ENCODE measurements at places on chromosomes 2 and 18.

DNA sequence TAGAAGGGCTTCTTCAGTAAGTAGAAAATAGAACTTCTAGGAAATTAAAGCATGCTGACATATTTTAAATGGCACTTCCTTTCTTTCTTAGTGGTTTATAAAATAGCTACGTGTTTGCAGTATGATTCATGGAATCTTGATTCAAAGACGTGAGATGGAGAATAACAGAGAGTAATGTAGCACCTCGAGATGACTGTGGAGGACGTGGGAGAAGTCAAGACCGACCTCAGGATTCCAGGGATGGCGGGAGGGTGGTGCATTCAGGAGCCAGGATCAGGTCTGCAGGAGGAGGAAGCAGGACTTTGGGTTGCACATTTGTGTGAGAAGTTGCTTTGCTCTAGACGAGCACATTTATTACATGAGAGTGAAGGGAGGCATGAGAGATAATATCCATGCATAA is 56.0 kb downstream of the DCDC2C start:
- DNase-seq, result no peak

- no peak for DNase-seq
These were observed 105.3 kb downstream of the GLI2 start for GRCh38 chr2:120840795-120841487.

GRCh38 chr2:240424341-240425235 is 10.9 kb upstream of the GPC1 start:
- DNase-seq, result no peak

DNA sequence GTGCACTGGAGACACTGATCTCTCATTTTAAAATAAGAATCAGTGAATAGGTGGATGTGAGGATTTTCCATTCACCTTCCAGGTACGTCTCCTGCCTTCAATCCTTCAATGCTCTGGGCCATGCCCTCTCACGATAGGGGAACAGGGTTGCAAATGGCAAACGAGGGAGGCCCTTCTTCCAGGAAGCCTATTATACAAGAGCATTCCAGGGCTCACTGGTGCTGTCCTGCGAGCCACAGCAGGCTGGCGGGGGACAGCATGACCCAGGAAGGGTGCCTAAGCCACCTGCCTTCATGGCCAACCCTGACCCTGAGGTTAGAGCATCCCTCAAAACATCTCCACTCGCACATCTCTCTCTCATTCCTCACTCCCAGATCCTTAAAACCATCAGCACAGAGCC is 20.6 kb upstream of the ID2 start:
- DNase-seq, result no peak

DNA sequence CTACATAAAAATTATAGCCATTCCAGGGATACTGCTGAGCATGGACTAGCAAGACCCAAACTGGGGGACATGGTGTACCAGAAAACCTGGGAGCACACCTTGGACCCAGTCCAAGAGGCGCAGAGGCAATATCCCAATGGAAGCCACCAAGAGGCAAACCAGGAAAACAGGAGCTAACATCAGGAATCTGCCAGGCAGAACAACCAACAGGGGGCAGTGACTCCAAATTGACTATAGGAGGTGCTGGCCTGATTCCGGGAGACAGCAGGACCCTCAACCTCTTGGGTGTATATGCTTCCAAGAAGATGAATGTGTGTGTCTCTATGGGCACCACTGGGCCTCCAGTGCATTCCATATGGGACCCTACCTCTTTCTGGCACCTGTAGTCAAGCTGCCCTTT is 172.7 kb upstream of the ARL4C start:
- no peak for DNase-seq

- DNase-seq, result no peak
These were observed 184.8 kb downstream of the ACKR3 start for GRCh38 chr2:236754271-236754944.

DNA sequence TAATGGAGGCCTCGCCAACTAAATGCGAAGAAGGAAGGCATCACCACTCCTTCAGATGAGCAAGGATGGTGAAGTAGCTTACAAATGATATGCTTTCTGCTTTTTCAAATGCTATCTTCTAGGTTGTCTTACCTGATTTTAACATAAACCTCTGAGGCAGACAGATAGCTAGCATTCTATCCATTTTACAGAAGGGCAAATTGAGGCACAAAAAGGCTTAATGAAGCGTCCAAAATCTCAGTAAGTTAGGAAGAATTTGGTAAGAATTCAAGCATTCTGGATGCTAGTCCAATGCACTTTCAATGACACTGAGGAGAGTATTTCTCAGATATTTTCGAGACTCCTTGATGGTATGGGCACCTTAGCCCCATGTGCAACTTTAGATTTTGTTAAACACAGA is 81.8 kb downstream of the LRP2 start:
- DNase-seq, result no peak

GRCh38 chr2:14632133-14632936 is at the start of gene LRATD1:
LRATD1 (plus strand) TSS chr2:14632717; CDS start chr2:14633980, 1,263 bp downstream.
- DNase-seq, result no peak

GRCh38 chr18:61676773-61677434 is 215.9 kb downstream of the RNF152 start:
- DNase-seq, result no peak

GRCh38 chr2:235303499-235304291 is 190.1 kb upstream of the AGAP1 start:
- DNase-seq, result no peak

GRCh38 chr2:42918041-42918440 is 125.7 kb upstream of the HAAO start:
- no peak for DNase-seq

DNA sequence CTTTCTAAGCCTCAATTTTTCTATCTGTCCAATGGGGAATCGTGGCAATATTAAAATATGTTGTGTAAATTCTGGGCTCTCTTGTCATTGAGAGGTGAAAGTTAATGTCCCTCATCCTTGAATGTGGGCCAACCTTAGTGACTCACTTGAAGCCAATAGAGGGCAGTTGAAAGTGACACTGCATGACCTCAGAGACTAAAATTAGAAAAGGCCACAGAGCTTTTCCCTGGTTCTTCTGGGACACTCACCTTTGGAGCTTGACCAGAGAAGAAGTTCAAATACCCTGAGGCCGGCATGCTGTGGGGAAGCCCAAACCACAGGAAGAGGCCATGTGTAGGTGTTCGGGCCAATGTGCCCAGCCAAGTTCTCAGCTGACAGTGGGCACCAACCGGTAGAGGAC is 24.1 kb upstream of the SIX2 start:
- no peak for DNase-seq

GRCh38 chr2:53509831-53510388 is 257.7 kb upstream of the CHAC2 start:
- DNase-seq, result no peak

DNA sequence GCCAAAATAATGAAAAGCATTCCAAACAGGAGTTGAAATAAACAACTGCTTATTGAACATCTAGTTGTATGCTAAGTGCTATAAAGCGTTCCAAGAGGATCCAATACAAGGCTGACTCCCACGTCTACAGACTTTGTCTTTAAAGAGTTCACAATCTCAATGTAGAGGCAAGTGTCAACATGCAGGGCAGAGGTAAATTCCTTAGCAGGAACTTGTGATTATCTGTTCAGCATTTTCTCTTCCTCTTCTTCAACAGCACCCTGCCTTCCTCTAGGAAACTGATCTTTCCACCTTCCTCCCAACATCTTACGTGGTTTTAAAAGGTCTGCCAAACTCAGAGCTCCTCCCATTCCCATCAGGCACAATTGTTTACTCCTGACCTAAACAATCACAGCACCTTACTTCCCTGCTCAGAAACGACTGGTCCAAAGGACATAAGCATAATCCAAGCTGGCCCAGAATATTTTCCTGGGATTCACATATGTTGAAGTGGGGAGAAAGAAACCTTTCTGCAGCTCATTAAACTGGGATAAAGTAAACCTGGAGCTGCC is 83.9 kb downstream of the ITSN2 start:
- DNase-seq, result no peak

DNA sequence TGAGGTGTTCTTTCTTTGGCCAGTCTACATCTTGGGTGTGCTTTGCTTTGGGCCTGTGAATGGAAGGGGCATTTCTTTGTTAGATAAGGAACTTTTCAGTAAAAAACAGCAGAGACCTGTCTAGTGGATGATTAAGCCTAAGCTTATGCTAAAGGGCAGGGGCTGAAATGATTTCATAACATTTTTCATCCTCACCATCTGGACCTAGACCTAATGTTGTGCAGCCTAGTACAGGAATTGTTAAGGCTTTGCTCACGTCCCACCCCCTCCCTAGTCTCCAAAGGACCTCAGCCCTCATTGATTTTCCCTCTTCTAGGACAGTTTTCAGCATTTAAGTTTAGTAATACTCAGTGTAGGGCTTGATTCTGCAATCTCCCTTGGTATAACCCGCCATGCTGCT is 111.8 kb downstream of the PRKCE start:
- DNase-seq, result no peak

DNA sequence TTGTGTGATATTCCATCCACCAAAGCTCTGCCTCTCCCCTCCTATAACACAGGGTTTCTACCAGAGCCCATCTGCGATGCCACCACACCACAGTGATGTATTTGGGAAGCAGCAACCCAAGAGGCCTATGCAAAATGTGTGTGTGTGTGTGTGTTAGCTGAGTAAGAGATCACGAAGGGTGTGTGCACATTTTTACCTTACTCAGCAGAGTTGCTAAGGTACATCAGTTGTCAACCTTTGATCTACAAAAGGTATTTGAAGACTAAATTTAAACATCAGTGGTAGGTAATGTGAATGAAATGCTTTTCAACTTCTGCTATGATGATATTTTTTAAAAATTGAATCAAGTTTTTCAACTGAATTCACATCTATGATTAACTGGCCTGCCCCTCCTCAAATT is 227.6 kb downstream of the FBXO15 start:
- DNase-seq, result no peak

Data from T-helper 9 cell (primary cell).